ENCODE measurements at places on chromosomes 7 and 10.
A peak's percentile ranks its signal among the peaks of the same experiment; 100 is the strongest.

DNA sequence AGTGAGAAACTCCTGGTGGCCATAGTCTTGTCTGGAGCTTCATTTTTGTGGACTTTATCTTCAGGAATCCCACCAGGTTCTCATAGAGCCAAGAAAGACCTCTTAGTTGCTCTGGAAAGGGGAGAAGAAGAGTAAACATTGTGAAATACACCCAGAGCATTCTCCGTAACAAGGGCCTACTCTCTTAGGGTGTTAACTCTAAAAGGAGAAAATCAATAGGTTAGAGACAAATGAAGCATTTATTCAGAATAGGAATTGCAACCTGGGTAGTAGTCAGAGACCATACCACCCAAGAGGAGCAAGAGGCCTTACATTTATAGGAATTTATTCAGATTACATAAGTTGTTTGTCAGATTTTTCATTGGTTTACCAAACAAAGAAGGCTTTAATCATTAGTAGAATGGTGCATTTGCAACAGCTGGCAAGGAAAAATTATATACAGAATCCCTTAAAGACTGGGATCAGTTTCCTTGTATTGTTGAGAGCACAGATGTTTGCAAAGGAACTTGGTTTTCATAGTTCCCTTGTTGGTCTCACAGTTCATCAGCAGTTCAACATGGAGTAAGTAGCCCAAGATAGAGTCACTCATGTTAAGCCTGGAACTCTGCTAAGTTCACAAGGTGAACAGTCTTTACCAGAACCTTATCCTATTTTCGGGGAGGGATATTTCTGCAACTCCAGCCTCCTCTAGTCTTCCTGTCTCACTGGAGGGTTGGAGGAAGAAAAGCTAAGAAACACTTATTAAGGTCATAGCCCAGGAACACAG, 53.2 kb upstream of the TMEM140 start:
- no peak for DNase-seq

DNA sequence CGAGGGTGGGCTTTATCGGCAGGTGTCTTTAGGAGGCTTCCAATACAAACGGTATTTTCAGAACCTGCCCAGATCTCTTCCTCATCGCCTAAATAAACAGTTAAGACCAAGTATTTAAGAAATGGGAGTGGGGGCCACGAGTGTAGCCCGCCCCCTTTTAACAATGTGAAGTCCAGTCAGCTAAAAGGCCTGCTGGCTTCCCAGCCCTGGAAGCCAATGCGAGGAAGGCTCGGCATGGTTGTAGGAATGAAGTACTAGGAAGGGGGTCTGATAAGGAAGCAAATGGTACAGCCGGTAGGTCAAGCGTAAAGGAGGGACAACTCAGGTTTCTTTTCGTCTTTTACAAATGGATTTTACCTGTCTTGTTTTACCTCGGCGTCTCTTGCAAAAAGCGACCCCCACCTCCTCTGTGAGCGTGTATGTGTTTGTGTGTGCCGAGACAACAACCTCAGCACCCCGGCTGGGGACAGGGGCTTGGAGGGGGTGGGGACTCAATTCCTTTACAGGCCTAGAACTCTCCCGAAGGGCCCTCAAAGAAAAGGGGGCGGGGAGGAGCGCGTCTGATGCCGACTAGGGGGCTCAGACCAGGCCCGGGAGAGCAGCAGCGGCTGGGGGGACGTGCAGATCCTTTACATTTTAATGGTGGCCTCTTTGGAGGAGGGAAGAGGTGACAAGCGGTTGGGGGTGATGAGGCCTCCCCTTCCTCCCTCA, 147.6 kb downstream of the GPR85 start:
- peak; percentile 17 for DNase-seq

DNA sequence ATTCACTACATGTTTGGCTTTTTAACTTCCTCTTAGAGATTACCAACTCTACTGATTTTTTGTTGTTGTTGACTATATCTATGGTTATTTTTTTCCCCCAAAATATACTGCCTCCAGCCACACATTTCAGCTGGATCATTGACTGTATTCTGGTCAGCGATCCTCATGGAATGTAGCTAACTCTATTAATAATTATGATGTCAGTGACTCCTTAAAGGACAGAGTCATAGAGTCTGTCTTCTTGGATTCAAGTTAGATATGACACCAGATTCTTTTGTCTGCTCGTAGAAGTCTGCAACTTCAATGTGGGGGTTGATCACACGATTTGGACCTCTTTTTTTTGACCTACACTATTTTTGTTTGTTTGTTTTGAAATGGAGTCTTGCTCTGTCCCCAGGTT, 33.2 kb downstream of the UBN2 start:
- DNase-seq = no peak

- DNase-seq = no peak
Measured at GRCh38 chr10:89702121-89702480, 711 bp downstream of the KIF20B start.
